ENCODE measurements at places on chromosomes 2 and 18.

- DNase-seq = no peak
These were observed 499.0 kb downstream of the NUP35 start for GRCh38 chr2:183623227-183623626.

DNA sequence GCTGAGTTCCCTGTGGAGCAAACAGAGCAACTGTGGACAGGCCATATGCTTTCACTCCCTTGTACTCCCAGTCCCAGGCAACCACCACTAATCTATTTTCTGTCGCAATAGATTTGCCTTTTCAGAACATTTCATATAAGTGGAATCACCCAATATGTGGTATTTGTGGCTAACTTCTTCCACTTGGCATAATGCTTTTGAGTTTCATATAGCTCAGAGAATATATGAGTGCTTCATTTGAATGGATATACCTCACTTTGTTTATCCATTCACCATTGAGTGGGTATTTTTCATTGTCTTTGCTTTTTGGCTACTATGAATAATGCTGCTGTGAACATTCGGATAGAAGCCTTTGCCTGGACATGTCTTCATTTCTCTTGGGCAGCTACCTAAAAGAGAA is 151.9 kb downstream of the CERS6 start:
- peak; percentile 40 for DNase-seq

- DNase-seq = no peak
These were observed 6.5 kb downstream of the KCNG2 start for GRCh38 chr18:79804130-79804787.

DNA sequence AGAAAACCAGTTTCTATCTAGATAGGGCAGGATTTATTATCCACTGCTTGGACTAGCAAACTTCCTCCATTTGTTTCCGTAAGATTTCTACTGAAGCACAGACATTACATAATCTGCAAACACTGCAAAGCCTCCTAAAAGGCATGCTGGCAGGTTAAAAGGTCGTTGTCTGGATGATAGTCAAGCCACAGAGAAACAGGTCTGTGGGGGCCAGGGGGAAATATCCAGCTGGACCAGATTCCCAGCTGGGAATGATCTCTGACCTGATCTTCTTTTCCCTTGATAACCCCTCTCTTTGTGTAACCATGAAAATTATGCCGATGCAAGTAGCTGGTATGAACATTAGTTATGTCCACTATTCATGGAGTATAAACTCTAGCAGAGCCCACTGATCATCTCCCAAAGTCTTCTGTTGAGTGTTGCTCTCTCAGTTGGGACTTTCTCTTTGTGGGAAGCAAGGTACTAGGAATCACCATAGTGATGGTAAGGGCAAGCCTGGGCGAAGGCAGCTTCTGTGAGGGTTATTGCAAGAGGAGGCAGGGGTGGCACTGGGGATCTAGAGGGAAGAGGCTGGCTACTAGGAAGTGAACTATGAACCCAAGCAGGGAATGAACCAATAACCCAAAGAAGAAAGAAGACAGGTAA is 61.3 kb downstream of the GDF7 start:
- no peak for DNase-seq

GRCh38 chr2:240469740-240470139 is 34.3 kb downstream of the GPC1 start:
- DNase-seq = no peak

GRCh38 chr2:218465987-218466633 is 47.2 kb downstream of the VIL1 start:
- DNase-seq = peak; percentile 27

- no peak for DNase-seq
These were observed 15.1 kb upstream of the CCBE1 start for GRCh38 chr18:59712311-59712710.

- no peak for DNase-seq
These were observed 2.8 kb downstream of the CRYGB start for GRCh38 chr2:208142925-208143799.

- DNase-seq = no peak
These were observed 342.3 kb upstream of the MYT1L start for GRCh38 chr2:2673406-2673805.

- DNase-seq = peak; percentile 80
These were observed 680 bp upstream of the LBH start for GRCh38 chr2:30230497-30231211.

- DNase-seq = no peak
These were observed 983 bp downstream of the MTX2 start for GRCh38 chr2:176270100-176270750.

GRCh38 chr2:60371681-60372080 is 181.8 kb downstream of the BCL11A start:
- DNase-seq = no peak

DNA sequence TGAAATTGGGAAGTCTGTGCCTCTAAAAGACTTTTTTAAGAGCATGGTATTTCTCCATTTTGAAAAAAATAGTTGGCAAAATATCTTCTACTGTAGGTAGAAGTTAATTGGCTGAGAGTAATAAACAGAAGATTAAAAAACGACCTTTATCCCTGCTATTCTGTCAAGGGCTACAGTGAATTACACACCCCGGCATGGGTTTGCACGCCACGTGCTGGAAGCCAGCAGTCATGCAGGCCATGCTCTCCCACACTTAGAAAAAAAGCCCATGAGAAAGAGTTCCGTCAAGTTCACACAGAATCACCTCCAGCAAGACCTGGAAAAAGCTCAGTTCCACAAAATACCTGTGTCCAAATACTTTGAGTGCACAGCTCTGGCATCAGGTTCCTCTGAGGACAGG is 26.8 kb downstream of the FAM110C start:
- no peak for DNase-seq
